ENCODE measurements at places on chromosomes 16 and 17. TPM values are rescaled to one million over a fixed set of nuclear protein-coding genes. Genes with fewer than 3 reads are reported as not detected.

- peak; percentile 60 for DNase-seq
- no peaks in the 10 kb centered on the region for H3K36me3 ChIP-seq
- H3K27me3 ChIP-seq: no peaks in the 10 kb centered on the region
- peaks cover 86% of the 10 kb centered on the region for H3K4me1 ChIP-seq
- H3K4me3 ChIP-seq: no peak overlapping the region
Measured at GRCh38 chr17:77427391-77427991, 286.7 kb downstream of the SEC14L1 start.

GRCh38 chr16:84194470-84195200 lies 3.7 kb downstream of the ADAD2 start:
- H3K4me3 ChIP-seq: no peak overlapping the region
- no peak overlapping the region for H3K27ac ChIP-seq
- no peaks in the 10 kb centered on the region for H3K27me3 ChIP-seq
- no peaks in the 10 kb centered on the region for H3K4me1 ChIP-seq

GRCh38 chr16:85338989-85339685 lies 226.9 kb upstream of the CIBAR2 start:
- no peaks in the 10 kb centered on the region for H3K36me3 ChIP-seq
- H3K4me3 ChIP-seq: no peak overlapping the region
- no peaks in the 10 kb centered on the region for H3K27me3 ChIP-seq
- H3K27ac ChIP-seq: no peak overlapping the region
- DNase-seq: no peak
- no peaks in the 10 kb centered on the region for H3K4me1 ChIP-seq

GRCh38 chr17:50059256-50059655 lies 3.3 kb downstream of the ITGA3 start:
- H3K27me3 ChIP-seq: no peaks in the 10 kb centered on the region
- no peak overlapping the region for H3K4me3 ChIP-seq
- H3K4me1 ChIP-seq: peaks cover 49% of the 10 kb centered on the region
- H3K27ac ChIP-seq: no peak overlapping the region

- no peaks in the 10 kb centered on the region for H3K27me3 ChIP-seq
- DNase-seq: no peak
- no peak overlapping the region for H3K27ac ChIP-seq
Measured at GRCh38 chr17:63973930-63974593, 1.3 kb upstream of the SCN4A start.

- DNase-seq: no peak
- H3K4me3 ChIP-seq: no peak overlapping the region
- no peak overlapping the region for H3K27ac ChIP-seq
- H3K4me1 ChIP-seq: no peaks in the 10 kb centered on the region
- no peaks in the 10 kb centered on the region for H3K27me3 ChIP-seq
- no peaks in the 10 kb centered on the region for H3K36me3 ChIP-seq
Measured at GRCh38 chr16:23987443-23987842, 151.7 kb downstream of the PRKCB start.

- H3K36me3 ChIP-seq: no peaks in the 10 kb centered on the region
- no peaks in the 10 kb centered on the region for H3K4me1 ChIP-seq
- no peak overlapping the region for H3K27ac ChIP-seq
- no peak for DNase-seq
Measured at GRCh38 chr16:49203361-49203760, 78.3 kb downstream of the CBLN1 start.

GRCh38 chr16:86879268-86879667 lies 300.9 kb downstream of the FOXL1 start:
- H3K27me3 ChIP-seq: no peaks in the 10 kb centered on the region
- peaks cover 7% of the 10 kb centered on the region for H3K4me1 ChIP-seq
- H3K27ac ChIP-seq: no peak overlapping the region
- no peak overlapping the region for H3K4me3 ChIP-seq

GRCh38 chr16:79599837-79600637 lies 500 bp downstream of the MAF start:
- H3K27ac ChIP-seq: peak overlapping the region; percentile 97
- H3K36me3 ChIP-seq: no peaks in the 10 kb centered on the region
- peak; percentile 69 for DNase-seq

DNA sequence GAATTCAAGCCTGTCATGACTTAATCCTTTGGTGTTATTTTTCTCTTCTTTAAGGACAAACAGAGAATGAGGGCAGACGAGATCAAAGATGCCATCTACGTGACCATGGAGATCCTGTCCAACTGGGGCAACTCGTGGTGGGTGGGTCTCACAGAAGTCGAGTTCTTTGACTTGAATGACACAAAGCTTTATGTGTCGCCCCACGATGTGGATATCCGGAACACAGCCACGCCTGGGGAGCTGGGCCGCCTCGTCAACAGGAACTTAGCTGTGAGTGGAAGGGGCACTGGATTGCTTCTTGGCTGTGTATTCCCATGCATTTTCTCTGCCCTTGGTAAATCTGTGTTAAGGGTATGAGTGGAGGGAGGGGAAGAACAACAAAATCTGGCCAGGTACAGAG lies 158.7 kb downstream of the KATNIP start:
- DNase-seq: no peak
- no peaks in the 10 kb centered on the region for H3K4me1 ChIP-seq
- H3K27ac ChIP-seq: no peak overlapping the region
- no peaks in the 10 kb centered on the region for H3K27me3 ChIP-seq
- no peaks in the 10 kb centered on the region for H3K36me3 ChIP-seq
- no peak overlapping the region for H3K4me3 ChIP-seq

- peaks cover 5% of the 10 kb centered on the region for H3K4me1 ChIP-seq
- DNase-seq: no peak
- no peaks in the 10 kb centered on the region for H3K27me3 ChIP-seq
- H3K27ac ChIP-seq: no peak overlapping the region
- no peak overlapping the region for H3K4me3 ChIP-seq
- no peaks in the 10 kb centered on the region for H3K36me3 ChIP-seq
Measured at GRCh38 chr16:57044931-57045693, 47.3 kb upstream of the CPNE2 start.

DNA sequence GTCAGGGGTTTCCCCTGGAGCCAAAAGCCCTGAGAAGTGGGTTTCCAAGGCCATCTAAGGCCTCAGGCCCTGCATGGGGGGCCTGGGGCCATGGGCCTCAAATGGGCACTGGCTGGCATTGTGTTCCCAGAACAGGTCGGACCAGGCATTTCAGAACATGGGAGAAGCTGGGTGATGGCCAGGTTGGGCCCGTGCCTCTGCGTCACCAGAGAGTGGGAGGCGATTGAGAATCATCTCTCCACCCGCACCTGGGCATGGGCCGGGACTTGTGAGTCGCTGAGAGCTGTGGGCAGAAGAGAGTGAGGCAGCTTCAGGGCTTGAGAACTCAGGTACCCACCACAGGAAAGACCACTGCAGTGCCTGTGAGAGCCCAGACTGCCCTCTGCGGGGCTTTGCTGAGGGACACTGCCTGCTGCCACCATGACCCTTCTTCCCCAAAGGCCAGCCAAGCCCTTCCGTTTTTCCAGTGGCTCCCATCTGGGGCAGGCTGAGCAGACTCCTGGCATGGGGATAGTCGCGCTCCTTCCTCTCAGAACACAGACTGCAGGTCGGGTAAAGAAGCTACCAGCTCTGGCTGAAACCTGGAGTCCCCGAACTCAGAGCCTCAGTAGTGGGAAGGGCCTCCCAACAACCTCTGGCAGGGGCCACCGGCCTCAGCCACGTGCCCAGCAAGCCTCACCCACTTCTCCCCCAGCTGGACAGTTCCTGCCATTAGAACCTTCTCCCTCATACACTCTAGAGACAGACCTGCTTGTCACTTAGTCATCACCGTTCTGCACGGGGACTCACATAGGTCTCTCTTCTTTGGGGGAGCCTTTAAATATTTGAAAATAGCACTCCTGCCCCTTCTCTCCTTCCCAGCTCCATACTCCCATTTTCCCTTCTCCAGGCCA lies 1.6 kb downstream of the RAB11FIP4 start:
- no peaks in the 10 kb centered on the region for H3K36me3 ChIP-seq
- H3K4me1 ChIP-seq: peaks cover 3% of the 10 kb centered on the region
- no peak overlapping the region for H3K27ac ChIP-seq

DNA sequence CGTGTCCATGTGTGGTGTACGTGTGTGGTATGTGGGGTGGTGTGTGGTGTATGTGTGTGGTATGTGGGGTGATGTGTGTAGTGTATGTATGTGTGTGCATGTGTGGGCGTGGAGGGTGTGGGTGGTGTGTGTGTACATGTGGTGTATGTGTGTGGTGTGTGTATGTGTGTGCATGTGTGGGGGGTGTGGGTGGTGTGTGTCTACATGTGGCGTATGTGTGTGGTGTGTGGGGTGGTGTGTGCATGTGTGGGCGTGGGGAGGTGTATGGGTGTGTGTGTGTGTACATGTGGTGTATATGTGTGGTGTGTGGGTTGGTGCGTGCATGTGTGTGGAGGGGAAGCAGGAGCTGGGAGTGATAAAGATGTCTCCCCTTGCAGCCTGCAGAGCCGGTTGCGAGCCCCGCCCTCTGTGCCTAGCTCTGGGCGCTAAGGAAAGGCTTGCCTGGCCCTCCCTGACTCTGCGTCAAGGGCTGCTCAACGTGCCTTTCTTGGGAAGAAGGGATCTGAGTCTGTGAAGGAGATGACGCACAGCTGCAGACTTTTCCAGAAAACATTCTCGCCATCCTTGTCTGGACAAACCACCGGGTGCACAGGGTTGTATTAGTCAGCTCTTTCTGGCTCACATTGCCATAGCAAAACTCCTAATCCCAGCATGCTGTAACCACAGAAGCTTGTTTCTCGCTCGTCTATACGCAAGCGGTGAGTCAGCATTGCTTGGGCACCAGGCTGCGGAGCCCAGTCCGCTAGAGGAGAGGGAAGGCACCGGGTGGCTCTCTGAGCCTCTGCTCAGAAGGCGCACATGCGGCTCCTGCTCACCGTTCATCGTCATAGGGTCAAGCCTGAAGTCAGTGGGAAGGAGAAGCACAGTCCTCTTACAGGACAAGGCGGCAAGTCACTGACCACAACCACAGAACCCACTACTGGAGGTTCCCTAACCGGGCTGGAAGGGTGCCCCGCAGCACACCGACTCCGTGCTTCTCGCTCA lies 2.0 kb upstream of the CD300H start:
- no peaks in the 10 kb centered on the region for H3K36me3 ChIP-seq
- H3K27ac ChIP-seq: no peak overlapping the region
- no peak overlapping the region for H3K4me3 ChIP-seq
- H3K4me1 ChIP-seq: no peaks in the 10 kb centered on the region
- H3K27me3 ChIP-seq: no peaks in the 10 kb centered on the region

GRCh38 chr17:76567634-76568432 lies 17.8 kb downstream of the ST6GALNAC2 start:
- peak; percentile 70 for DNase-seq
- H3K4me3 ChIP-seq: no peak overlapping the region
- H3K27ac ChIP-seq: peak overlapping the region; percentile 30
- H3K27me3 ChIP-seq: no peaks in the 10 kb centered on the region
- peaks cover 20% of the 10 kb centered on the region for H3K4me1 ChIP-seq
- H3K36me3 ChIP-seq: no peaks in the 10 kb centered on the region

DNA sequence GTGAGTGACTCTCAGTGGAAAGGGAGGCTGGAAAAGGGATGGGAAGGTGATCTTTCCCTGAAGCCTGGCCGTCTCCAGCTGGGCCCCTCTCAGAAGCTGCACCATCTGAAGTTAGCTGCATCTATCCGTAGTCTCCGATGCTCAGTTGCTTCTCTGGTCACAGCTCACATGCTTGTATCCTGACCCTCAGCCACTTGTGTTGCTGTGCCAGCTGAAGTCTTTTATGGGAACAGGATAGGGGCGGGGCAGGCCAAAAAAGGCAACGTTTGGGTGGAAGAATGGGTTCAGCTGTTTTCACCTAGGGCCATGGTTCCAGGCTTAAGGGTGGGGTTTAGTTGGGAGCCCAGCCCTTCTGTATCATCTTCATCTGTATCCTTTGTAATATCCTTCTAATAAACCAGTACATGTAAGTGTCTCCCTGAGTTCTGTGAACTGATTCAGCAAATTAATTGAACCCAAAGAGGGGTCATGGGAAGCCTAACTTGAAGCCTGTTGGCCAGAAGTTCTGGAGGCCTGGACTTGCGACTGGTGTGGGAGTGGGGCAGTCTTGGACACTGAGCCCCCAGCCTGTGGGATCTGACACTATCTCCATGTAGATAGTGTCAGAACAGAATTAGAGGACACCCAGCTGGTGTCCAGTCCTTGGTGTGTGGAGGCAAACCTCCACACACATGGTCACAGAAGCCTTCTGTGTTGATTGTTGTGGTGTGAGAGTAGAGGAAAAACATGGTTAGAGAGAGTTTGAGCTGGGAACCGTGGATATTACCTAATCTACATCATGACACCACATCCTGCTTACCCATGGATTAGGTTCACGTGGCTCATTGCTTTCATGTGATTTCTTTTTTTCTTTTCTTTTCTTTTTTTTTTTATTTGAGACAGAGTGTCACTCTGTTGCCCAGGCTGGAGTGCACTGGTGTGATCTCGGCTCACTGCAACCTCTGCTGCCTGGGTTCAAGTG lies 49.3 kb upstream of the FBXO47 start:
- no peaks in the 10 kb centered on the region for H3K4me1 ChIP-seq
- no peak overlapping the region for H3K27ac ChIP-seq
- DNase-seq: no peak
- no peaks in the 10 kb centered on the region for H3K27me3 ChIP-seq

DNA sequence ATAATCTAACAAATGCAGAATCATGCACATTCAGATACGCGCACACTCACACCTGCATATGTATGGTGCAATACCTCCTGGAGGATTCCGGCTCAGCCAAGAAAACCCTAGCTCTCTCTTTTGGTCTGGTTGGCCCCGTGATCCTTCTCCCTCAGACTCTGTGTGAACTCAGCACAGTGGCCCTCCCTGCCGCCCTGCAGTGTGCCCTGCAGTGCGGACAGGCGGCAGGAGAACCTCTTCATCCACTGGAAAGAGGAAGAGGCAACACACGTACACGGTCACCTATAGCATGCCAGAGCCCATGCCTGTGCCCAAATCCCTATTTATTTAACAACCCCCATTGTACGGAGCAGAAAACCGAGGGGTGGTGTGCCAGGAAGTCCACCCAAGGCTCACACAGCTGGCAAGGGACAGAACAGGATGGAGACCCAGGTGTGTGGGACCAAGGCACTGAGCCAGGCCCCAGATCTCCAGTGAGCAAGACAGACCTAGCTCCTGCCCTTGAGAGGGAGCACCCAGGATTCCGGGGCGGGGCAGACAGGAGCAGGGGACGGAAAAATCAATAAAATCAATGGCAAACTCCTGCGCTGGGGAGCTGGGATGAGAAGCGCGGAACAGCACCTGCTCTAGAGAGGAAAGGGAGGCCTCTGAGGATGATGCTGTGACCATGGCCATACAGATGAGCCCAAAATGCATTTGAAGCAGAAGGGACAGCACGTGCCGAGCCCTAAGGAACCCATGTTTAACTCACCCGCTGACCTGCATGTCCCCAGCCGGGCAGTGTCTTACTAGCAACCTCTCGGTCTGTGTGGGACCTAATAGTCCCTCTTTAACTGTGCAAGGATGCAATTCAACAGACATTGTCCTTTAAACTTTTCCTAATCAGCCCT lies 54.7 kb upstream of the CIBAR2 start:
- no peaks in the 10 kb centered on the region for H3K36me3 ChIP-seq
- H3K4me1 ChIP-seq: peaks cover 33% of the 10 kb centered on the region
- no peaks in the 10 kb centered on the region for H3K27me3 ChIP-seq
- no peak overlapping the region for H3K27ac ChIP-seq

The CDRT4 gene
- 30.2 TPM for total RNA-seq

The CES1 gene
- total RNA-seq: 2.1 TPM

The ZNF771 gene
- 35.6 TPM for total RNA-seq

The CCL8 gene
- total RNA-seq: 0.39 TPM

The ITGA2B gene
- total RNA-seq: 6.7 TPM

The HBQ1 gene
- 4.3 TPM for total RNA-seq

The TBC1D28 gene
- total RNA-seq: 29.3 TPM

The STX1B gene
- 6.3 TPM for total RNA-seq

The NOD2 gene
- total RNA-seq: 4.1 TPM

The CHST5 gene
- 0.55 TPM for total RNA-seq

The SALL1 gene
- total RNA-seq: 4.9 TPM

The CCL16 gene
- 0.24 TPM for total RNA-seq

The FBXW10 gene
- 7.6 TPM for total RNA-seq

The TNP2 gene
- total RNA-seq: 10.2 TPM

Data from testis (tissue), 5 donors.